Stimulated activated CD4-positive, alpha-beta T cell treated with anti-CD3 and anti-CD28 coated beads, Interleukin-1b, Interleukin-23, amount 100 ng/mL, for 48 hours (primary cell): ENCODE measurements at places on chromosomes 5 and 9.
A peak's percentile ranks its signal among the peaks of the same experiment; 100 is the strongest.

DNA sequence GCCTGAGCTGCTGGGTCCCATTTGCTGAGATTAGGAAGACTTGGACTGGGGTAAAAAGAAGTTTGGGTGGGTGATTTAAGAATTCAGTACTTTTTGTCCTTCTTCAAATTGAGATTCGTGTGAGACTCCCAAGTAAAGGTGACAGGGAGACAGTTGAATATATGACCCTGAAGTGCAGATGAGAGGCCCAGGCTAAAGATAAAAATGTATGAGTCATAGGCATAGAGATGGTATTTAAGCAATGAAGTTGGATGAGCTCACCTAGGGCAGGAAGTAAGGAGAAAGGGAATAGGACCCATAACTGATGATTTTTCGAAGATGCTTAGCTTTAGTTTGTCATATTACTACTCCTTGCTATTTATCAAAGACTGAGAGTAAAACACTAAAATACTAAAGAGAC lies 255.9 kb upstream of the ADRA1B start:
- DNase-seq: no peak

DNA sequence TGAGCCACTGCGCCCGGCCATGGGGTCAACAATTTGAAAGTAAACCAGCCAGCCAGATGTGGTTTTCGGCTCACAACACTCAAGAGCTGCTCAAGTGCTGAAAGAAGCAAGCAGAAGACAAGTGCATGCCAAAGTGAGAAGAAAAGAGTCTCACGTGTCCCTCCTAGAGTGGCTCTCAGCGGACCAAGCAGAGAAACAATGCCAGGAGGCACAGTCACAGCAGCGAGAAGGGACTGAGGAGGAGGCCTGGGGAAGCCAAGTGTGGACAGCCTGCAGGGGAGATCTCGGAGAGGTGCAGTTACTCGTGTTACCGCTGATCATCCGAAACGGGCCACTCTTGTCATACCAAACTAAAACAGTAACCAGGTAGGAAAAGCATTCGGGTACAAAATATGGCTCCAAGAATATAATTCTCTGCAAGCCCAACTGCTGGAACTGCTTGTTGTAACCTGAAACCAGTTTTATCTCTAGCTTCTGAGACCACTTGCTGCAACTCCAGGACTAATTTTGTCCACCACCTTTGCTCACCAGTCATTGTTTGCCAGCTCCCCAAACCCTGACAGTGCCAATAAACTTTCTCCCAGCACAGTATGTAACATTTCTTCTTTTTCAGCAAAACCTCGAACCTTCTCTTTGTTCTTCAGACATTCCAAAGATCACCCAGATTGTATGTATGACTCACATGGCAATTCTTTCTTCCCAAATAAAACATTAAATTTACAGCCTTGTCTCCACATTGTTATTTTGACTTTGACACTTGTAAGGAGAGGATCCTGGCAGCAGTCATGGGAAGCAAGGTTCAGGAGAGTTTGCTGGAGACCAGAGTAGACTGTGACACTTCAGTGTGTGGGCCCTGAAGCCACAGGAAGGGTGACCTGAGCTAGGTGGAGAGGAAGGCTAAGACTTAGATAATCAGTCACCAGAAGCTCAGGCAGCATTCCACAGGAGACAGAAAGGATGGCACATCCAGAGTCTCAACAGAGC lies 6.3 kb downstream of the SLC35D2 start:
- no peak for DNase-seq

- DNase-seq: no peak
Observed at GRCh38 chr9:124018730-124019697, 7.4 kb downstream of the LHX2 start.

DNA sequence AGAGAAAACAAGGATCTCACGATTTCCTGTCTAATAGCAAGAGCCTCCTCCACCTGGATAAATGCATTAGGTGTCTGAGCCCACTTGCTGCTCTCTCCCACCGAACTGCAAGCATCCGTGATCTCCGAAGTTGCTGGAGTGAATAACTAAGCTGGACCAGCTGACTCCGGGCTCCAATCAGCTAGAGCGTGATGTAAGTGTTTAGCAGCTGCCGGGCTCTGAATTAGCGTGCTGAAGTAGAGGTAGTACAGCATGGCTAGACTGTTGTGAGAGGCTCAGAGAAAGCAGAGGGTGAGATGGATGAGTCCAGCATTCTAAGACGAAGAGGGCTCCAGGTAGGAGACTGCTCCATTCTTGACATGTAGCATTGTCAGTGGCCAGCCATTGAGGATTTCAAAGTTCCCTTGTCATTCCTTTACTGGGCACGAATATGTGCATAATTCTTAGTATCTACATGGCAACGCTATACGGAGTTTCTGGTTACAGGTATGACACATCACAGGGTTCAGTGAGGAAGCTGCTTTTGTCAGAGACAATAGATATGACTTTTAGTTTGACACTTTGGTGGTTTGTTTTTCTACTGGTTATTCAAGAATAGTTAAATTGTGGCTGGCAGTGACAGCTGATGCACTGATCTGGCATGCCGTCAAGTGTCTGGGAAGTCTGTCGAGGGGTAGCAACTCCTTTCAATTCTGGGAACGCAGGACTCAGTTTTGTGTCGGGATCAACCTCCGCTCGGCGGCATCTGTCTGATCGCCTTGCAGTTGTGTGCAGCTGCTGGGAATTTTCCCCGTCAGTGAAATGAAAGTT lies 232.6 kb downstream of the MAST4 start:
- DNase-seq: peak; percentile 72

- no peak for DNase-seq
Observed at GRCh38 chr5:149552553-149553160, 1.4 kb upstream of the CSNK1A1 start.

- DNase-seq: no peak
Observed at GRCh38 chr5:138022912-138023311, 10.0 kb downstream of the FAM13B start.
